ENCODE measurements at places on chromosomes 12 and 14.

- no peak for DNase-seq
Observed at GRCh38 chr12:109773384-109774011, 59.7 kb downstream of the TRPV4 start.

DNA sequence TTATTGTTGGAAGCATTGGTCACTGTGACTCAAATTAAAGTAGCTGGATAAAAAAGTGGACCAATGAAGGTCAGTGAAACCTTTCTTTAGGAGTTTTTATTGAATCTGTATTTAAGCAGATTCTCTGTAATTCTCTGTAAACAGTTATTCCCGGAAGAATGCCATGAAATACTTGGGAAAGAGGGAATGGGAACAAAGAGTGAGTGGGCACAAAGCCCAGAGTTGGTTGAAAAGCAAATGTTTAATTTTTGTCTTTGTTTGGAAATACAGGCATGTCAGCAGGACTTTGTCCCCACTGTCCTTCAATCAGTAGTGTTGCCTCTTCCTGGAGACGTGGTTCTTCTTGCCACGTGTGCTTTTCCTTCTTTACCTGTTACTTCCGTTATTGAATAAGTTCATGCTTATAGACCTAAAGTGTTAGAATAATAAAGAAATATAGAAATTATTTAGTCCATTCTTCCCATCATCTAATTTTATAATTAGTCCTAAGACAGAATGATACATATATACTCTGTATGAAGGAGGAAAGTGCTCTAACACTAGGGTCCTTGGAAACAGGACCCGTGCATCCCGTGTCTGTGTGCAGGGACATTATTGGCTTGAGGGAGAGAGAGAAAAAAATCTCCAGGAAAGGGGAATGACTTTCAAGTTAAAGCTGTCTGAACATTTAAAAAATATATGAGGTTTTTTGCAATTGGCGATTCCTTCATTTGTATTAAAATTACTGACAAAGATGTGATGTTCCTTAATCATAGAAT lies 2.0 kb upstream of the ANG start:
- DNase-seq, result no peak

- DNase-seq, result no peak
Observed at GRCh38 chr12:100164153-100164704, 21.6 kb upstream of the BLTP3B start.

DNA sequence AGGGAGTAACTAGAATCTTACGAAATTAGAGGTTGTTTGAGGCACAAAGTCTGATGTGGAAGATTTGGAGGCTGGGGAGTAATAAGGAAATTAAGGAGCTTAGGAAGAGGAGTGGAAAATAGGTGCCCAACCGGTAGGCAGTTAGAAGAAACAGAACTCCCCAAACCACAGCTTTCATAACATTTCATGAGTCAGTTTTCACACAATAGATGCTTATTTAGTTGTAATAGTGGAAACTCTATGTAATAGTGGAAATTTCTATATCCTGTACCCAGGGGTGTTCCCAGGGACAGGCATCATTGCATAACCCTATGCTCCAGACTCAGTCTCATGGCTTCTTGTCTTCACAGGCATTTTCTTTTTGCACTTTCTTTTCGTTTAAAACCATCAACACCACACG lies 8.3 kb downstream of the C3AR1 start:
- no peak for DNase-seq
